ENCODE measurements at places on chromosomes 11 and 22.

DNA sequence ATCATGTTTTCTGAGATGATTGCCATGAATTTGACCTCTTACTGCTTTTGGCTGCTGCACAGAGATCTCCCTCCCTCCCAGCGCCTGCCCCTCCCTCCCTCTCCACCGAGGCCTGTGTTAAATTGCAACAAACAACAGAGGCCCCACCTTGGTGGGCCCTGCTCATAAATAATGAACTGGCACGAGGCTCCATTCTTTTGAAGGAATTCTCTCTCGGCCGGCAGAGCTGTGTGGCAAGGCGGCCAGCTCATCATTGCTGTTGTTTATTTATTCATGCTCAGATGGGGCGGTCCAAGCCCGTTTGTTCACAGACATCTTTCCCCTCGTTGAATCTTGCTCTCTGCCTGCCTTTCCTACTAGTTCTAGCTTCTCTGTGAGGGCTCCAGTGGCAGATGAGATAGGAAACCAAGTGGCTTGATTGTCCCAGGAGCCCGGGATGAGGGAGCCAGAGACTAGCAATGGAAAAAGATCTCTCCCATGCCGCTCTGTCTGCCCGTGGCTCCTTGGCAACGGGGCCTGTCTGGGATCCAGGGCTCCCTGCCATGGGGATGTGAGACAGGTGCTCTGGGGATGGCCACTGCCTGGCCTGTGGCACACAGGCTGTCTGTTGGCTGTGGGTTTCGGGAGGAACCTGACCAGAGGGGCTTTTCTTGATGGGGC, 192.6 kb downstream of the DSCAML1 start:
- no peak for DNase-seq

DNA sequence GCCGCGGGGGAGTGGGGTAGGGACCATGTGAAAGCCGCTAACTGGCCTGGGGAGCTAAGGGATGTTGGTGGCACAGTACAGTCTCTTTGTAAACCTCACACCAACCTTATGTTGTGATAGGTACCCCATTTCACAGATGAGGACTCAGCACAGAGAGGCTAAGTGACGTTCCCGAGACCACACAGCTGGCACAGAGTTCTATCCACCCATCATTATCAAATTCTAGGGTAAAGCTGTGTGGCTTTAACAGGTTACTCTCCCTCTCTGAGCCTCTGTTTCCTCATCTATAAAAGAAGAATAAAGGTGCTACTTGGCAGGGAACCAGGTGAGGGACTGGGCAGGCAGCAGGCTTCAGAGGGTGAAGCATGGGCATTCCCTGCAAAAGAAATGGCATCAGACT, 1.4 kb upstream of the GDPD5 start:
- DNase-seq: no peak

DNA sequence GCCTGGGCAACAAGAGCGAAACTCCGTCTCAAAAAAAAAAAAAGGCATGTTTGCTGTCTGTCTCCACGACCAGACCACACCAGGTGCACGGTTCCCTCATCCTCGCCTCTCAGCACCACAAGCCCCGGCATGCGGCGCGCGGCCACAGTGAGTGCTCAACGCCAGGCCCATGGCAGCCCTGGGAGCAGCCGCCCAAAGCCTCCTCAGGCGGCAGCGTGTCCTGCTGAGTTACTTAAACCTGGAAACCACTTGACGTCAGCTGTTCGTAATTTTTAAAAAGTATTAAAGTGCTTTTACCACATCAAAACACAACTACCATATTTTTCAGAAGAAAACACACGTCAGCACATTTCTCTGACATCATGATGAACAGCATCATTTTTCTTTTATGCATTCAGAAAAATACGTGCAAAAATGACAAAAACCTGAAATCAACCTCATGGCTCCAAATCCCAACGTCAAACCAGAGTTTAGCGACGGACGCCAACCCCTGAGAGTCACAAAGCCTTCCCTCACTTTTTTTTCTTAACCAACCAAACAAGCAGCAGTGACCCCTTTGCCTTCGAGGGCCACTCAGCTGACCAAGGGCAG, 2.1 kb downstream of the DEAF1 start:
- no peak for DNase-seq

DNA sequence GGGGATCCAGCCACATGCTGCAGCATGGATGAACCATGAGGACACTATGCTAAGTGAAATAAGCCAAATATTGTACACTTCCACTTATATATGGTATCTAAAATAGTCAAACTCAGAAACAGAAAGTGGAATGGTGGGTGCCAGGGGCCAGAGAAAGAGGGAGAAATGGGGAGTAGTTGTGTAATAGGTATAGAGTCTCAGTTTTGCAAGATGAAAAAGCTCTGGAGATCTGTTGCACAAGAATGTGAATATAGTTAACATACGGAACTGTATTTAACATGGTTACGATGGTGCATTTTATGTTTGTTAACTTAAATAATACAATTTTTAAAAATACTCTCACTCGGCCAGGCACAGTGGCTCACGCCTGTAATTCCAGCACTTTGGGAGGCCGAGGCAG, 21.2 kb downstream of the GDPD5 start:
- no peak for DNase-seq

DNA sequence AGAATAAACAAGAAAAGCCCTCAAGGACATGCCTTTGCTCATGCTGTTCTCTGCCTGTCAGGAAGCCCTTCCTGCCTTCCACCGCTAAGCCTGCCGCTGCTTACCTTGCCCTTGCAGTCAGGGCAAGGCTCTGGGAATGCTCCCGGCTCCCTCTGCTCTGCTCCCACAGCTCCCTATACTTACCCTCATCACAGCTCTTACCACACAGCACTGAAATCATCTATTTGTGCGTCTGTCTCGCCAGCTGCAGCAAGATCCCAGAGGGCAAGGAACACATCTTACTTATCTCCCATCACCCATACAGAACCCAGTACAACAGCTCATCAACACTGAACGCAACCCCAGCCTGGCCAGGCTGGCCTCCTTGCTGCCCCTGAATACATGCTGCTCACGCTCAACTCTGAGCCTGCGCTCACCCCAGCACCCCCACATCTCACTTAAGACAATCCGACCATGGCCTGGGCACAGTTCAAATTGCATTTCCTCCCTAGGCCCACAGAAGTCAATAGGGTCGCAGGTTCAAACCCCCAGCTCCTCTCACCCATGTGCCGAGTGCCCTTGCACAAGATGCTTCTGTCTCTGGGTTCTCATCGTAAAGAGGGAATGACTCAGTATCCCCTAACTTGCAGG, 161.8 kb downstream of the IGLL1 start:
- no peak for DNase-seq

DNA sequence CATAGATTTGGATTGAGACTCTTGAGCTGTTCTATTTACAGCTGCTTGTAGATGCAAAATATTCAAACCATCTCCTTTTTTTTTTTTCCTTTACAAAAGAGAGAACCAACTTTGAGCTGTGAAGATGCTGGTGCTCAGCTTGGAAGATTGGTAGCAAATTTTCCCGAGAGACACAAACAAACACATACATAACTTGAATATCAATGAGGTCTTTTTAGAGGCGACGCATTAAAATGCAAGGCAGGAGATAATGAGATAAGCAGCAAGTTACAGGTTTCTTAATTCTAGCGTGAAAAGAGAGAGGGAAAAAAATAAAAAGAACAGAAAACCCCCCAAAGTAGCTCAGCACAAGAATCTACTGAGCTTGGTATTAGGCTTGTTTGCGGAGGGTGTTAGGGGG, 247.0 kb upstream of the SORL1-AS1 start:
- no peak for DNase-seq

- no peak for DNase-seq
These were observed 628.7 kb downstream of the NTM start for GRCh38 chr11:131999084-131999483.

DNA sequence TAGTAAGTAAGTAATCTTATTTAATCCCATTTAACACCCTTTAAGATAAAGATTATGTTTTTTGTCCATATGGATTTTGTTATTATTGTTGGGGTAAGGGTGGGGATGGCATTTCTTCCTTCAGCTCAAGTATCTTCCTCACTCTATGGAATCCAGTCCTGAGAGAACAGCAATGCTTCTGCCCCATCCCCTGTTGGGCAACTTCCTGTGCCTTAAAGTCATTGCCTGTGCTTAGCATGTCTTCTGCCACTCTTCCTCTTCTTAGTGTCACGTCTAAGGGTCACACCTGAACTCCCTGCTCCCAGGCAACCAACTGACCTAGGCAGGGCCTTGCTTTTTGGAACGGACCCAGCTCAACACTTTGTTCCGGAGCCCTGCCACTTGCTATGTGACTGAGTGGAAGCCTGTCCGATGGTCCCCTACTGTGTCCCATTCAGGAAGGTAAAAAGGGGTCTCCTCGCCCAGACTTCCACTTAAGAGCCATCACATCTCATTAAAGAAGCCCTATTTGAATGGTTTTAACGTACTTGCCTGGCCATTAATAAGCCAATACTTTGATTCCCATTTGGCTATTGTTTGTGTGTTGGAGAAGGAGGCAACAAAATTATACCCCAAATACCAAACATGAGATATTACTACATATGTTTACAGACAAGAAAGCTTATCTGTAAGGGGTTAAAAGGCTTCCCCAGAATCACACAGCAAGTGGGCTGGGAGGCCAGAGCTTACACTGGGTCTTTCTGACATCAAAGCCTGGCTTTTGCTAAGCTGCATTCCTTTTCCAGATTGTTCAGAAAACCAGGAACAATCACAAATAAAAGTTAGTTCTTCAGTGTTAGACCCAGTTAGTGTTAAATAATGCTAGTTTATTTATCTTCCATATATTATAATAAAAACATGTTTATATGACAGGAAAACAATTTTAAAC, 59.2 kb downstream of the RAB38 start:
- no peak for DNase-seq

Measured in activated effector memory CD4-positive, alpha-beta T cell treated with Interleukin-2 at 50 U/mL for 16 hours (primary cell).